ENCODE measurements at places on chromosomes 5 and 9.

- no peak for DNase-seq
Measured at GRCh38 chr5:170430866-170431437, 41.8 kb upstream of the KCNMB1 start.

GRCh38 chr5:118557251-118557661, 431.1 kb downstream of the DTWD2 start:
- DNase-seq, result no peak

DNA sequence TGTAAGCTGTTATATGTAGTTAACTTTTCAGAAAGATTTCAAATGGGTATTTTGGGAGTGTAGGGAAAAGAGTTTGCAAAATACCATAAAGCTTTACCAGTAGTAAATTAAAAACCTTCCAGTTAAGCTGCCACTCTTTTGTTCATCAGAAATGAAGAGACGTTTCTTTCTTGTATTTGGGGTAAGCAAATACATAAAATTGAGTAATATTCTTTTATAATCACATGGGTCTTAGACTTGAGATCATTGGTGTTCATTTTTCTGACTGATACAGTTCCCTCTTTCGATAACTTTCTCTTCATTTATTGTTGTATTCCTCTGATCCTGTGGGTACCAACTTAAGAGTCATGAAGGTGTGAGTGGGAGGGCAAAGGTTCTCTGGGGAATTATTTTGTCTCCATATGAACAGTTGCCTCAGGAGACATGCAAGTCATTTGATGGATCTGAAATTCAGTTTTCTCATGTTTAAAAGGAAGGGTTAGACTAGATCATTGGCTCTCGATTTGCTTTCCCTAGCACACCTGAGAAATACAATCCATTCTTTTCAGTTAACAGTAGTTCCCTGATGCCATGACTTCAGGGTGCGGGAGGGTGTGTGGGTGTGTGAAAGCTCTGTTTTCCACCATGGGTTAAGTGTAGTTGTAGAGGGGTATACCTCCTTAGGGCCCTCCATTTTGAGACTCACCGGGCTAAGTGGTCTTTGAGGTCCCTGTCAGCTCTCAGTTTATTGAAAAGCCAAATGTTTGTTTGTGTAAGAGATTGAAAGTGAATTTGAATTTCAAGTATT, 47.7 kb downstream of the CNTRL start:
- no peak for DNase-seq

DNA sequence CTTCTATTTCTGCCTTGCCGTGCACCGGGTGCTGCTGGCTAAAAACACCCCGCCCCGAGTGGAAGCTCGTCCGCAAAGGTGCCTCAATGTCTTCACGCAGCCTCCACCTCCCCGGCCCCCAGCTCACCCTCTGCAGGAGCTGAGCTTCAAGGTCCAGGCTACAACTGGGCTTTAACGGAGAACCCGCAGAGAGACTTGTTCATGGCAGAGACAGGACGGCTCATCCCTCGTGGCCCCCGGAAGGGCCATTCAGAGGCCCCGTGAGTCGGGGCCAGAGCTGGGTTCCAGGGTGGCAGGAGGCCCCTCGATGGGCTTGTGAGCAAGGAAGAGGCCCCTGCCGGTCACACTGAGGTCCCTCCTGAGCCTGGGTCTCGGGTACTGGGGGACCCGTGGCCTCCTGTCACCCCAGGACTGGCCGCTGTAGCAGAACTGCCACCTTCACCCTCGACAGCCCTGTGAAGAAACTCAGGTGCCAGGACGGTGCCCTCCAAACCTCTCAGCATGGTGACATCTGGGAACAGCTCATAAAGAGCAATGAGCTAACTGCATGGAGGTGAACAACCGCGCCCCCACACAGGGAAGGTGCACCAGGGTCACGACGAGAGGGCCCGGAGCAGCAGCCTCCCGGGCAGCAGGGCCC, 58.0 kb upstream of the UBAC1 start:
- no peak for DNase-seq

DNA sequence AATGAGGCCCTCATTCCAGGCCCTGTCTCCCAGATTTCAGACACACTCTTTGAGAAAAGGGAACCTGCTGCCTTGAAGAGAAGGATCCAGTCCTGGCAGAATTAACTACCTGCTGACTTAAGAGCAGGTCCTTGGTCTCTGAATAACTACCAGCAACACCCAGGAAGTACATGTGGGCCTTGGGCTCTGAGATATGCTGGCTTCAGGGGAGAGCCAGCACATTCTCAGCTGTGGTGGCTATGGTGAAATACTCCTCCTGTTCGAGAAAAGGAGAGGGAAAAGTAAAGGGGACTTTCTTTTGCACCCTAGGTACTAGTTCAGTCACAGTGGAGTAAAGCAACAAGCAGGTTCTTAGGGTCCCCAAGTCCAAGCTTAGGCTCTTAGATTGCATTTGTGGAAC, 120.0 kb downstream of the HMHB1 start:
- DNase-seq, result no peak

DNA sequence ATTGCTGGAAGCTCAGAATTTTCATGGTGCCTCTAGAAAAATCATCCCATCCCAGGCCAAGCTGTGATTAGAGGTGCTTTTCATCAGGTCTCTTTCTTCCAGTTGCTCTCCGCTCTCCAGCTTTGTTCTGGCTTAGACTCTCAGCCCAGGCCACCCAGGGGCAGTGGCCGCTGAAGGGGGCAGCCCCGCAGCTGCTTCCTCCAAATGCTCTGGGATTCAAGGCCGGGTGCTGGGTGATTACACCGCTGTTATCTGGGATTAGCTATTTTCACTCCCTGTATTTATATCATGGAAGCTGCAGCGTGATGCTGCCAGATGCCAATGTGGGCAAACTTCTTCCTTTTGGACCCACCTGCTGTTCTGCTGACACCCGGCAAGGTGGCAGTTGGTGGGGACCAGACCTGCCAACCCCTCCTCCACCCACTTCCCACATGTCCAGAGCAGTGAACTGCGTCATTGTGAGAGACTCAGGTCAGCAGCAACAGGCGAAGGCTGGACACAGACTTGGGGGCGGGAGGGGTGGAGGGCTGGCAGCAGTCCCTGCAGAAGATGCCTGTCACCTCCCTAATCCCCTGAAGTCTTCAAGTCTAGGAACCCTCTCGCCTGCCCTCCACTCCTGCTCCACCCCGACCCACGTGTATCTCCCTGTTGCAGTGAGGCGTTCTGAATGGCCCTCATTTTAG, 33.9 kb upstream of the NKX2-5 start:
- no peak for DNase-seq

GRCh38 chr5:112445626-112446350, 26.7 kb upstream of the EPB41L4A start:
- DNase-seq, result no peak

DNA sequence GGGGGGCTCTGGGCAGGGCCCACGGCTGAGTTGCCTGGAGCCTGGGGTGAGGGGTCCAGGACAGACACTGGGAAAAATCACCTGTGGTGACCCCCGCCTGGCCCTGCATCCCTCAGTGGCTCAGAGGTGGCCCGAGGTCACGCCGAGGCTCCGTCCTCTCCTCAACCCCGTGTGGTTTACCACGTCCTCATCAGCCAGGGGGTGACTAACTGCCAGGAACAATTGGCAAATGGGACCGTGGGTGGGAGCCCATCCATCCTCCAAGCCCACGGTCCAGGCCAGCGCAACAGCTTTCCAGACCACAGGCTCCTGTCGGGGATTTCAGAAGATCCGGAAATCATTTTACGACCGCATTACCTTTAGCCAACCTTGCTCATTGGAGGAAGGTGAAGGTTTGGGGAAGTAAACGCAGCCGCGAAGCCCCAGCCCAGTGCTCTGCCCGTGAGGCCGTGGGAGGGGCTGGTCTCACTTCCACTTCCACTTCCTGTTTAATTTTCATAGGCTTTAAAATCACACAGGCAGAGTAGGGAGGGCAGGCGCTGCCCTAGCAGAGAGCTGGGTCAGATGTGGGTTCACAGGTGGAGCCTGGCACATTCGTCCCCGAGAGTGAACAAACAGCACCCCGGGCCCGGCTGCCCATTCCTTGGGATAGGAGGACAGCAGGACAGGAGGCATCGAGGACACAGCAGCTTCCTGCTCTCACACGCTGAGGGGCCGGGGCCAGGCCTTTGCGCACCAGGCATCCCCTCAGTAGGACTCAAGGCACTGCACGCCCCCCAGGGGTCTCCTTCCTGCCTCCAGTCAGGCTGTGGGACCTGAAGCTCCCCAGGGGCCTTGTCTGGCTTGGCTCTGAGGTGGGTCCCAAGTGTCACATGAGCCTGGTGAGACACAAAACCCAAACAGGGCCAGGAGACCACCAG, 19.8 kb upstream of the SLC9A3 start:
- DNase-seq, result no peak

DNA sequence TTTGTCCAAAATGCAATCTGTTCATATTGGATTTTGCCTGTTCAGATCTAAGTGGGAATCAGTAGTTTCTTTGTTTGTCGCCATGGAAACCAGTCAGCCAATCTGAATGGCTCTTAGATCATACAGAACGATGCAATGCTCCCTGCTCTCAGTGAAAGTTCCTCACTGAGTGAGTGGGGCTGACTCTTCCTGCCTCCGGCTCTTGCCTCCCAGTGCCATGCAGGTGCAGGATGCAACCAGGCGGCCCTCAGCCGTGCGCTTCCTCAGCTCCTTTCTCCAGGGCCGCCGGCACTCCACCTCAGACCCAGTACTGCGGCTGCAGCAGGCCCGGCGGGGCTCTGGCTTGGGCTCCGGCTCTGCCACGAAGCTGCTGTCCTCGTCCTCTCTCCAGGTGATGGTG, at the start of gene PTPDC1:
PTPDC1 (plus strand) TSS at position 151 of the 400 bp plus-strand sequence; CDS start at position 218, 67 bp downstream.
- no peak for DNase-seq

DNA sequence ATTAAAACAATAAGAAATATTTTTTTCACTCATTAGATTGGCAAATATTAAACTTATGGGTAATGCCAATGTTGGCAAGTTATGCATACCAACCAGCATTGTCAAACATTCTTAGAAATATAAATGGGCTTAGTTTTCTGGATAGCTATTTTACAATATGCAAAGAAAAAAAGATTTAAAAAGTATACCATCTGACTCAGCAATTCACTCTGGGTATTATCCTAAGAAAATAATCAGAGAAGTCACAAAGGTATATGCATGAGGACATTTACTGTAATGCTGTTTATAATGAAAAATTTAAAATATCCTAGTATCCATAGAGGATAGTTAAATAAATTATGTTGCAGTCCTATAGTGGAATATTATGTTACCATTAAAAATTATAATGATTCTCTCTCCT, 57.4 kb upstream of the PTPDC1 start:
- no peak for DNase-seq

DNA sequence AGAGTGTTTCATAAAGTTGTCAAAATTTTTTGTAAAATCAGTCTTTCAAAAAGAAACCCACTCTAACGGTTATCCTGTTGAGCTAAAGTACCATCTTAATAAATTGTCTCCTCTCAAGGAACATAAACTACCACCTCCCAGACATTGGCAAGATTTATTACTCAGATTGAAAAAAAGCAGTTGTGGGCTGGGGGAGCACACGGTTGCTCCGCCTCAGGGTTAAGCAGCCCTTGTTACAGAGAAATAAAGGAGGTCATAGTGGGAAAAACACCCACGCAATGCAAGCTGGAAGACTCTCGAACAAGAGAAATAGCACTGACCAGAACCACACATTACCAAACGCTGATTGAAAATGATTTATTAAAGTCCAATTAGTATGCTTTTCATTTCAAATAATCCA, 165.3 kb downstream of the LPAR1 start:
- DNase-seq, result no peak

DNA sequence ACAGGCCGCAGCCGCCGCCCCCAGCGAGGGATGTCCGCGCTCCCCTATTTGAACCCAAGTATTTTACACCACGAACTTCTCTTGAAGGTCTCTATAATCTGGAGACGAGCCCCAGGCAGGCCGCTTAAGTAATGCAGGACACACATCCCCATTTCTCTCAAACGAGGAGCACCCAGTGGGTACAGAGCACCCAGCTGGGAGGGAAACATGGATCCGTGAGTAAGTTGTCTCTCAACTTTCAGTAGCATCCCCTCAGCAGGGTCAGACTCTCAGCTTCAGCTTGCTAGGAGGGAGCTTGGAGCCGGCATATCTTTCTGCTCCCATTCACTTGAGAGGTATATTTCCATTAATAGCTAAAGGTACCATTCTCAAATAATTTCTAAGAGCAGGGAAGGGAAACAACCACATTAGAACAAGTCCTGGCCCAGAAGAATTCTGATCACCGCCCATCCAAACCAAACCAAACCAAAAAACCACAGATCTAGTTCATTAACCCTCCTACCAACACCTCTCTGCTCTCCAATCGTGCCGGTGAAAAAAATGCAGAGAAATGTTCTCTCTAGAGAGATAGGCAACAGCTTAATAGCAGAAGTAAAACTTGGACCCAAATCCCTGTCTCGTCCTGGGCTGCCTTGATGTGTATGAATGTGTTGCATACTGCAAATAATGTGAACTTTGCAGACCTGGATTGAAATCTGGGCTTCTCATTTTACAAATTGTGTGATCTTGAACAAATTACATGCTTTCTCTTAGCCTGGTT, 910 bp downstream of the TDRD7 start:
- no peak for DNase-seq

- DNase-seq, result no peak
Measured at GRCh38 chr5:169695919-169696490, 58.9 kb downstream of the DOCK2 start.

DNA sequence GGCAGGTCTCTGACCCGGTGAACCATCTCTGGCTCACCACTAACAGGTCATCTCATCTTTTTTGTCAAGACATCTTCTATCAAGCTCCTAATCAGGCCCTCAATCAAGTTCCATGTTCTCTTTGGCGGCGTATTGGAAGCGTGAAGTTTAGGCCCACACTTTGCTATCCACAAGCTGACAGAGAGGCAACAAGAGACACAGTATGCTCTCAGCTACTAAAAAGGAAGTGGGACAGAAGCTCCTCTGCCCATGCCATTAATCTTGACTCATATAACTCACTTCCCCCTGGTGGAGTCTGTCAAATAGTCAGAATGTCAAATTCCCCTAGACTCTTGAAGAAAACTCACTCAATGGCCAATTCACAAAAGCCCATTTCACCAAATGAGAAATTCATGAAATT, 77.6 kb upstream of the TMC1 start:
- no peak for DNase-seq

DNA sequence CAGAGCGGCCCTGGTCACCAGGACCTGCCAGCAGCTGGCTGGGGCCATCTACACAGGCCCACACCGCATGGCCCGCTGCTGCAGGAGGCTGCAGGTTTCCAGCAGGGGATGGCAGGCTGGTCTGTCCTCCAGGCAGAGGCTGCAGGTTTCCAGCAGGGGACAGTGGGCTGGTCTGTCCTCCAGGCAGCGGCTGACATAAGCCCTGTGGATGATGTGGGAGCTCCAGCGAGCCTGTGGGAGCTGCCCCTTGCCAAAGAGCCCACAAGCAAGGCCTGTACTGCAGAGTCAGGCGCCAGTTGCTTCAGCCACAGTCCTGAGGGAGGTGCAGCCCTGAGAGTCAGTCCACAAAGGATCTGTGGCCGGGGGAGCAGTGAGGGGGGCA, 18.5 kb downstream of the TPPP start:
- no peak for DNase-seq
